Type B pancreatic cell (in vitro differentiated cells): ENCODE measurements at places on chromosomes 6 and 20. TPM values are rescaled to one million over a fixed set of nuclear protein-coding genes. Genes with fewer than 3 reads are reported as not detected.

DNA sequence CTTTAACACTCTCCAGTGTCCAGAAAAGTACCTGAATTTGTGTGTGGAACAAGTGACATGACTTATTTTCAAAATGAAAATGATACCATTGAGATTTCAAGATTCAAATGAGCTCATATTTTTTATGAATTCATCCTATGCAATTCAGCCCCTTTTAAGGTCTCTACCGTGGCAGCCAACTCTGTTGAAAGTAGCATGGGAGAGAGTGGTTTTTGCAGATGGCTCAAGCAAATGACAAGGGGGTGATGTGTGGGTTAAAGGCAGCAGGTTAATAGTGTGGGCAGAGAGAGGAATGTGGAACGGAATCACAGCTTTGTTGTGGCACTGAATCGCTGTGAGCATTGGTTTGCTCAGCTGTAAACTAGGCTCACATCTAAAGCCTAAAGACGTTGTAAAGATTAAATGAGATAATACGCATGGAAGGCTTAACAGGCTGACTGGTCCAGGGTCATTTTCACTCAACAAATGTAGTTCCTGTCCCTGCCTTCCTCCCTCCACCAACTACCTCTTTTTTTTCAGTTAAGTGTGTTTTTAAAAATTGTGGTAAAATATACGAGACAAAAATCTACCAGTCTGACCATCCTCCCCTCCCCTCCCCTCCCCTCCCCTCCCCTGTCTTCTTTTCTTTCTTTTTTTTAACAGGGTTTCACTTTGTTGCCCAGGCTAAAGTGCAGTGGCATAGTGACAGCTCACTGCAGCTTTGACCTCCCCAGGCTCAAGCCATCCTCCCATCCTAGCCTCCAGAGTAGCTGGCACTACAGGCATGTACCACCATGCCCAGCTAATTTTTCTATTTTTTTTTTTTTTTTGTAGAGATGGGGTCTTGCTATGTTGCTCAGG lies 114.7 kb upstream of the ZNF217 start:
- H3K27me3 ChIP-seq = no peaks in the 10 kb centered on the region
- no peak overlapping the region for H3K4me3 ChIP-seq
- no peaks in the 10 kb centered on the region for H3K36me3 ChIP-seq
- H3K4me1 ChIP-seq = peaks cover 31% of the 10 kb centered on the region
- no peak for DNase-seq
- no peak overlapping the region for H3K27ac ChIP-seq

GRCh38 chr20:33280775-33281174 lies 2.2 kb upstream of the BPIFB1 start:
- no peaks in the 10 kb centered on the region for H3K36me3 ChIP-seq
- no peak for DNase-seq
- H3K4me3 ChIP-seq = no peak overlapping the region
- H3K27ac ChIP-seq = no peak overlapping the region
- peaks cover 26% of the 10 kb centered on the region for H3K4me1 ChIP-seq

The LPA gene
- 0.31 and 0.56 TPM in 2 replicates for total RNA-seq

- no peak for DNase-seq
- peaks cover 39% of the 10 kb centered on the region for H3K4me1 ChIP-seq
- H3K4me3 ChIP-seq = no peak overlapping the region
- H3K27ac ChIP-seq = no peak overlapping the region
- H3K36me3 ChIP-seq = no peaks in the 10 kb centered on the region
Measured at GRCh38 chr20:17871886-17872285, 96.7 kb downstream of the SNX5 start.

DNA sequence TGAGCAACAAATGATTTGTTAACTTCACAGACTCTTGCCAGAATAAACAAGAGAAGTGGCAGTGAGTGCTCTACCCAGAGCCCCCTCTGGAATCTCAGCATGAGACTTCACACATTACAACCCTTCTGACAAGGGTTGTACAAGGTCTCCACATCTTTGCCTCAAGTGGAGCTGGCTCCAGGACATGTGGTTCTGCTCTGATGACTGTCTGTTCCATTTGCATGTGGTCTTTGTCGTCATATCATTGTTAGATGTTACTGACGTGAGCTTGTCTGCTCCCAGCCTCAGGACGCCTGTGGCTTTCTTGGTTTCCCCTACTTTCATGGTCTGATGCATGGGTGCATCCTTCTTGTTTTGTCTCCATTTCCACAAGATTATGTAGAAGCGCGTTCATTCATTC lies 115.0 kb downstream of the SLC24A3 start:
- no peak overlapping the region for H3K4me3 ChIP-seq
- H3K36me3 ChIP-seq = peaks cover 7% of the 10 kb centered on the region
- H3K27me3 ChIP-seq = peaks cover 4% of the 10 kb centered on the region
- H3K27ac ChIP-seq = no peak overlapping the region
- DNase-seq = peak; percentile 10
- H3K4me1 ChIP-seq = no peaks in the 10 kb centered on the region

The FAM83D gene
- 11.7 and 23.1 TPM in 2 replicates for total RNA-seq

DNA sequence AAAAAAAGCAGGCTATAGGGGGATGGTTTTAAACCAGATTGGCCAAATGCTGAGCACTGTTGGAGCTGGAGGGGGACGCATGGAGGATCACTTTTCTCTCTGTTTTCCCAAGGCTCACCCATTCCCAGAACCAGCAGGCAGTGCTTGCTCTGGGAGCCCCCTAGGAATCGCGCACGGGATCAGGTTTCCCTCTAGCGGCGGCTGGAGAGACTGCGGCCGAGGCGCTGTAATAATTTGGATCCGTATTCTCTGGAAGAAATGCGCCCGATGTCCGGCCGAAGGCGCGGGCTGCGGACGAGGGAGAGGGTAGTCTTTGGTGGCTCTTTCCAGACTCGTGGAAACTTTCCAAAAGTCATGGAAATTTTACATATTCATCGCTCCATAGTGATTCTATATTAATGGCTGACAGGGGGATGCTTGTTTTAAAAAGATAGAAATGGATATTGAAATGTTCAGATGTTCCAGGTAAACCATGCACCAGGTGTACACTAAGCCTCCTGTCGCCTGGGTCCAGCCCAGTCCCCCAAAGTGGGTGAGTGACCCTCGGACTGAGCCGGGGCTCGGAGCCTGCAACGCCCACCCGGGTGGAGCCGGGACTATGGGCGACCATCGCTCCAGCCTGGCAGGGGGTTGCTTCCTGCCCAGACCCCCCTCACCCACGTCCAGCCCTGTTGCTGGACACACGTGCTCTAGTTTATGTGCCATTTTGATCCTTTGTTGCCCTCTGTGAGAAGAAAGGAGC lies 78.7 kb upstream of the PHACTR3 start:
- DNase-seq = peak; percentile 82
- no peaks in the 10 kb centered on the region for H3K36me3 ChIP-seq
- H3K27me3 ChIP-seq = peaks cover 81% of the 10 kb centered on the region

The ENPP5 gene
- total RNA-seq = 4.2 and 6.6 TPM in 2 replicates

The GNAS-AS1 gene
- total RNA-seq = 1.7 and 6.1 TPM in 2 replicates

GRCh38 chr6:110934381-110934898 lies 24.1 kb upstream of the GTF3C6 start:
- H3K4me3 ChIP-seq = no peak overlapping the region
- H3K36me3 ChIP-seq = no peaks in the 10 kb centered on the region
- H3K27me3 ChIP-seq = no peaks in the 10 kb centered on the region
- no peak for DNase-seq

The ZBTB9 gene
- 11.3 and 14.5 TPM in 2 replicates for total RNA-seq

DNA sequence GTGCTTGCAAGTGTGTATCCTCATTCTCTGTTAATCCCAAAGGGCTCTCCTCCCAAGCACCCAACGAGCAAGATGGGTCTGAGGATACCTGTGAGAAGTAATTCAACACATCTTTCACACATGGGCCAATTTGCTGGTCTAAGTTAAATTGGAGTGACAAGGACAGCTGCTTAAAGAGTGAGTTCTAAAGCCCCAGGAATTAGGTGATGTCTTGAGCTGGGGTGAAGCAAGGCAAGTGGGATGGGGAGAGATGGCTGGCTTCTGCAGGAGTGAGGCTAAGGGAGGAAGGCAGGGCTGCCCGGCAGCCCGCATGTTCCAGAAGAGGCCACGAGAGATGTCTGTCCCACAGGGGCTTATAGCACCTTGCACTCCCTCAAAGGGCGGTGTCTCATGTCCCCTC lies 288.5 kb downstream of the CDH26 start:
- H3K36me3 ChIP-seq = no peaks in the 10 kb centered on the region
- no peak overlapping the region for H3K4me3 ChIP-seq
- peak; percentile 40 for DNase-seq
- H3K27me3 ChIP-seq = peaks cover 25% of the 10 kb centered on the region

The TNF gene
- not detected in 2 replicates for total RNA-seq

DNA sequence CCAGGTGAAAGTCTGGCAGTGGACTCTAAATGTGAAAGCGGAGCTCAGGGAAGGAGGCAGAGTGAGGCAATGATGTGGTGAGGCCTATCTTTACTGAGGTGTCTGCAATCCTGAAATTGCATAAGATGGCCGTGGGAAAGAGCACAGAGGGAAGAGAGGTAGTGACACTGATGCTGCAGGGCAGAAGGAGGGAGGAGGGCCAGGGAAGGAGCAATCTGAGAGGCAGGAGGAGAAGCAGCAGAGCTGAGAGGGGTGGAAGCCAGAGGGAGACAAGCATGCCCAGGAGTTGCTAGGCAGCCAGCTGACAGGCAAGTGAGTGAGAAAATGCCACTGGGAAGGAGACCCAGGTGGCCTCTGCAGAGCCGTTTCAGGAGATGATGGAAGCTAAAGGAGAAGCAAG lies 97.4 kb upstream of the CNR1 start:
- H3K27ac ChIP-seq = no peak overlapping the region
- H3K4me3 ChIP-seq = no peak overlapping the region
- no peaks in the 10 kb centered on the region for H3K27me3 ChIP-seq
- no peak for DNase-seq

GRCh38 chr20:32252189-32252588 lies 25.3 kb upstream of the KIF3B start:
- H3K27me3 ChIP-seq = peaks cover 10% of the 10 kb centered on the region
- no peak overlapping the region for H3K27ac ChIP-seq
- H3K4me3 ChIP-seq = no peak overlapping the region
- H3K4me1 ChIP-seq = peaks cover 10% of the 10 kb centered on the region
- DNase-seq = no peak
